ENCODE measurements at places on chromosomes 1 and 21.

DNA sequence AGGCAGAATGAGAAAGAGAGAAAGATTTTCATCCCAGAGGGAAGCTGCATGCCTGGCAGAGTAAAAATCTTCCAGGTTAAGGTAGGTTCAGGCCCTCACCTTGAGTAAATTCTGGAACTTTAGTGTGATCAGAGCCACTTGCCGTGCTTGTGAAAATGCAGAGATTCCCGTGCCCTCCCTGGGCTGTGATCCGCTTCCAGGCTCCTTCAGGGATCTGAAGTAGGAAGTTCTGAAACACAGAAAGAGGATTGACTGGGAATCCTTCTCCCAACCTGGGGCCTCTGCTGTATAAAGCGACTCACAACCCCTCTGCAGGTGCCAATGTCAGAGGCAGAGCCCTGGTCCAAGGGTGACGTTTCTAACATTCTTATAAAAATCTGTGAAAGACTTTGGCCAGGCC, 26.6 kb downstream of the NUAK2 start:
- no peak for DNase-seq

GRCh38 chr1:5774019-5774418, 218.2 kb downstream of the NPHP4 start:
- DNase-seq, result no peak

DNA sequence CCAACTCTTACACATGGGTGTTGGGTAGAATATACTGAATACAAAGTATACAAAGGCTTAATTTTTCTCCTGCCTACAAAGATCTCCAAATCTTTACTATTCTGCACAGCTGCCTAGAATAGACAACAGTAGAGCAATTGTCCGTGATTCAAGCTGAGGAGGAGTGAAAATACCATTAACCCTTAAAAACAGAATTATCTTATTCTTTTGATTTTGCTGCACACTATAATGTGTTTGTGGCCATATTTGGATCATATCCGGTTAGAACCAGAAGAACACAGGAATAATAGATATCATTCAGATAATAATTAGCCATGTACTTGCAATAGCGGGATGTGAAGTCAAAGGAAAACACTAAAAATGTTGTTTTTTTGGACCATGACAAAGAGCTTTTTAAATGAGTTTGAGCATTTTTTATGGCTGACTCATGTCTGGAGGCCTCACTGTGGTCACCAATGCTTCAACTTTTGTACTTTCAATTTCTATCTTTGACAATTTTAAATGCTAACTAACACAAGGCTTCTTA, 197.6 kb upstream of the FOXD3 start:
- DNase-seq, result no peak

- no peak for DNase-seq
Observed at GRCh38 chr1:6732942-6733341, 31.3 kb upstream of the DNAJC11 start.

DNA sequence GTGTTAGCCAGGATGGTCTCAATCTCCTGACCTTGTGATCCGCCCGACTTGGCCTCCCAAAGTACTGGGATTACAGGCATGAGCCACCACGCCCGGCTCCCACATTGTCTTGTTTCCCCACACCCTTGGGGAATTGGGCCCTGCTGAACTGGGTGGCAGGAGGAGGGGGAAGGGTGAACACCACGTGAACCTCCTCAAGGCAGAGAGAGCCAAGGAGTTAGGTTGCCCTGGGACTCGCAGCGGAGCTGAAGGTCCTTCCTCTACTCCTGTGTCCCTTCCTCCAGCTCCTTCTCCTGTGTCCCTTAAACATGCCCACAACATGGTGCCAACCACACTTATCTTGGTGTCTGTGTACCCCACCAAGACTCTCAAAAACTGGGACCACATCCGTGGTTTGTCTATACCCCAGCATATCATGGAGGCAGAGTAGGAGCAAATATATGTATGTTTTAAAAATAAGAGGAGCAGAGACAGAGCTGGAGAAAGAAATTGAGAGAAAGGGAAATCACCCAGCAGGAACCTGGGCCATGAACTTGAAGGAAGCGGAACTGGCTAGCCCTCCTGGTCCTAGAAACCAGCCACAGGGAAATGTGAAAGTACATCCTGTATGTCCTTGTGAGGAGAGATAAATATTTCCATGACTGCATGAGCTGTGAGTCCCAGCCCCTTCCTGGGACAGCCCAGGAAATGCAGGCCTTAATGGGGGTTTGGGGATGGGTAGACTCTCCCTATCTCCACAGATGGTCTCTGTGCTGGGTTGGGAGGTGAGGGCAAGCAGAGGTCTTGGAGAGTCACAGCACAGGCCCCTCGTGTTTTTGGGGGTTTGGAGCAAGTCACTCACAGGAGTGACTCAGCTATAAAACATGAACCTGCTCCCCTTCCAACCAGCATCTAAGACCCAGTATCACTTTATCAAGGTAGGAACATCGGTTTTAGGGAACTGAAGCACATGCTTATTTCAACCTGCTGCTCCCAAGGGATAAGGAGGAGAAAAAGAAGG, 9.4 kb upstream of the TAL1 start:
- no peak for DNase-seq

GRCh38 chr1:157390651-157391050, 161.7 kb downstream of the FCRL5 start:
- DNase-seq, result no peak

DNA sequence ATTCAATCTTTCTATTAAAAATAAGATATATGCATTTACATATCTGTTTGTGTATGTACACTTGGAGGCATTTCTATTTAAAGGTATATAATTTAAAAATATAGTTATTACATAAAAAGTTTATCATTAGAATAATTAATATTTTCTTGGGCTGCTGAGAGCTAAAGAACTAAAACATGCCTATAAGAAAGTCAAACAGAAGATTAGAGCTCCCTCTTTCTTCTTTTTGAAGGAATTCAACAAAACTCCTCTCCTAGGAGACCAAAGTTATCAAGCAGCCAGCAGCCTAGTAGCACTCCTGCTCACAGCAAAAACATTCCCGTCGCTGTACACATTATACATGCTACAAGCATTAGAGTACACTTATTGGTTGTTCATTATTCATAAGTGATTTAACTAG, 216.4 kb downstream of the VAV3 start:
- no peak for DNase-seq

DNA sequence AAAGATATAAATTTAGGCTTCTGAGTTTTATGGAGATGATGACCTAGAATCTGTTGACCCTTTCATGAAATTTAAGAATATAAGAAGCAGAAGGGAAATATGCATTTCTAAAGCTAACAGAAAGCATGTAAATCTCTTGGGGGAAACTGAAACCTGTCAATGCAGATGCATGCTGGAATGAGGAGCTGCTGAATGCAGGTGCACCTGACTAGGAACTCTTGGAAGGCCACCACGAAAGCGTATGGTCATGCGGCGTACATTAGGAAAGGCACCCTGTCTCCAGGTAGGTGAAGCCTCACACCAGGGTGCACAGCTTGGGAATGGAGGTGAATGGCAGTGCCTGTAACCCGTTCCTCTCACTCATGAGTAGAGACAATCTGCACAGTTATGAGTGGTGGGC, 309.7 kb downstream of the SEC16B start:
- no peak for DNase-seq

GRCh38 chr1:98546319-98546718, 115.2 kb upstream of the SNX7 start:
- no peak for DNase-seq

DNA sequence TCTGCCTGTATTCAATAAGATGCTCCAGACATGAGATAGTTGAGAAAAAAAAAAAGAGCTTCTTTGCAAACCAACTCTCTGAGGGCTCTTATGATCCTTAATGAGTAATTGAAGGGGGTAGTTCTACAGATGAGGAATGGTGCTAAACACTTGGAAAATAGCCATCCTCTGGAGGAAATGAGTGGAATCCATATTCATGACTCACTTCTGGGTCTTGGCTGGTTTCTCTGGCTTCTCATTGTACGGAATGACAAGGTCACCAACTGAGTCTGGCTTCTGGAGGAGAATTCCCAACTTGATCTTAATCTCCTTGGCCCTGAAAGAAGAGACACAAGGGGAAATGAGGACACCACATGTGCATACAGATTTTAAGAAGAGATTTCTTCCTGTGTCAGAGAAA, 34.7 kb downstream of the RGS5 start:
- no peak for DNase-seq

DNA sequence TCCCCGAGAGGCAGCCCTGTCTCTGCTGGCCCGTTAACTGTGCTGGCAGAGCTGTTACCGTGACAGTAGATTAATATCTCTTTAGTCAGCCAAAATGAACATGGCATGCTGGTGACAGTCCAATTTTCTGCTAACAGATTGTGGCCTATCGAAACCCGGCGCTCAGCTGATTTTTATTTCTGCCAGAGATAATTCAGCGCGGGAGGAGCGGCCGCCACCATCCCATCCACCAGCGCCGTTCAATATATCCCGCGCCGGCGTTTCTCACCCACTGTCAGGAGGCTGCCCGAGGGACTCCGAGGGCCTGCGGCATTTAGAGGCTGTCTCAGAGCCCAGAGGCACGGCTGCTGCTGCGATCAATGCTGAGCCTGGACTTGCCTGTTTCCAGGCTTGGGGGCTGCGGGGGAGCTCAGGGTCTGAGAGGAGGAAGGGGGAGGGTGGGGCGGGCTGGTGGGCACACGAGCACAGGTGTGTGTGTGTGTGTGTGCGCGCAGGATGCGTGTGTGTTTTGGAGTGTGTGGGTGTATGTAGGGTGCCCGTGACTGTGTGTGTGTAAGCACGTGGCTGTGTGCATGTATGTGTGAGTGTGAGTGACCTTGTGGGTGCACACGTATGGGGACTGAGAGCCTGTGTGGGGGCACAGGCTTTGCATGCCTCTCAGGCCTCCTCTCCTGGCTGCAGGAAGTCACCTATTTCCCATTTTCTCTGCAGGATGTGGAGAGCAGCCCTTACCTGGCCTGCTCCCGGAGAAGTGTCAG, 109.7 kb upstream of the ACTRT2 start:
- DNase-seq, result no peak

GRCh38 chr1:199096591-199096990, 457.8 kb downstream of the PTPRC start:
- DNase-seq, result no peak

DNA sequence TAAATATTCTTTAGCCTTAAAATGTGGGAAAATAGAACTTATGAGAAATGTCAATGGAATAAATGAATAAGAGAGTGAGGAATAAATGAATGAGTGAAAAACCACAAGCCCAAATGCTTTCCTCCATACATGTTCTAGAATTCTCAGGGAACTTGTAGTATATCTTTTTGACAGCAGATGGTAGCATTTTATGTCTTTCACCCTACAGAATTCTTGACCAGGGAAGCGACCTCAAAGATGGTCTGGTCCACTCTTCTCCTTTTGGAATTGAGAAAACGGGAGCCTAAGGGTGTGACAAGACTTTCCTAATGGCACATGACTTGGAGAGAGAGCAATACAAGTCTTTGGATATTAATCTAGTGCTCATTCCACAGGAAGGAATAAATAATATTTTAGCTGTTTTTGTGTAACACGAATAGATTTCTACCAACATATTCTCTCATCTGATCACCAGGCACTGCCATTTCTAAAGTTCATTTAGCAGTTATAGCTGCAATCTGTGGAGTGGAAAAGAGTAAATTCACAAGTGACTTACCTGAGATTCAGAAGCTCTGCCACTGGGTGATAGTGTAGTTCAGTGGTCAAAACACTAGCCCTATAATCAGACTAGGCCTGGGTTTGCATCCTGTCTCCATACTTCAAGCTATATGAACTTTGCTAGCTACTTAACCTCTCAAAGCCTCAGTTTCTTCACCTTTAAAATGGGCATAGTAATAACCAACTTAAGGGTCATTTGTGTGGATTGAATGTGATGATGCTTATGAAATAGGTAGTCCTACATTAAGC, 15.0 kb upstream of the F5 start:
- DNase-seq, result peak; percentile 9

DNA sequence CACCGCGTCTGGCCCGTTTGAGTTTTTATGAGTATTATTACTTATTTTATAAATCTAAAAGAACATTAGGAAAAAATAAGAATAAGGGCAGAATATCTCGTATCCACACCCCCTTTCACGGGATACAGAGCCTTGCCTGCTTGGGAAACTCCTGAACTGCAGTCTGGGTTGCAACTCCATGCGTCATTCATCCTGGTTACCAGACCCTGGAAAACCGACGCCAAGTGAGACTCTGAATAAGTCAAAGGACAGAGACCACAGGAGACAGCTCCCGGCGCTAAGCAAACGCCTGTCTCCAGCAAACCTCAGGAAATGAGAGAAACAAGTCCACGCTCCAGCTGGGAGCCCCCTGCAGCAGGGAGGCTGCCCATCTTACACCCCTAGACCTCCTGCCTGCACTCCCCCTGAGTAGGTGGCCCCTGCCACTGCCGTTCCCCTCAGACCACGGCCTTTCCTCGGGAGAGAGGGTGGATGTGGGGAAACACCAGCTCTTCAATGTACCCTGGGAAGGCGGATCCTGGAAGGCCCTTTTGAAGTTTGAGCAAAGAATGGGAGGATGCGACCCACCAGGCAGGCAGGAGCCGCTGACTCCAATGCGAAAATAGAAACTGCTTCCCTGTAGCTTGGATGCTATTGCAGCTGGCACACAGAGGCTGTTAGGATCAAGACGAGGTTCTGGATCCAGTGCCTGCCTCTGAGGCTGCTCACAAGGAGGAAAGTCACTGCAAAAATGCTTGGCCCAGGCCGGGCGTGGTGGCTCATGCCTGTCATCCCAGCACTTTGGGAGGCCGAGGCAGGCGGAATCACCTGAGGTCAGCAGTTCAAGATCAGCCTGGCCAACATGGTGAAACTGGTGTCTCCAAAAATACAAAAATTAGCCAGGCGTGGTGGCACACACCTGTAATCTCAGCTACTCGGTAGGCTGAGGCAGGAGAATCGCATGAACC, 37.7 kb upstream of the GPR157 start:
- DNase-seq, result no peak

GRCh38 chr1:230332061-230332460, 94.1 kb downstream of the PGBD5 start:
- no peak for DNase-seq

GRCh38 chr1:239914751-239915231, 176.9 kb upstream of the FMN2 start:
- DNase-seq, result no peak

GRCh38 chr1:9473032-9473807, 66.0 kb upstream of the SLC25A33 start:
- DNase-seq, result no peak

GRCh38 chr1:19469004-19469403, 16.3 kb downstream of the CAPZB start:
- DNase-seq, result no peak

DNA sequence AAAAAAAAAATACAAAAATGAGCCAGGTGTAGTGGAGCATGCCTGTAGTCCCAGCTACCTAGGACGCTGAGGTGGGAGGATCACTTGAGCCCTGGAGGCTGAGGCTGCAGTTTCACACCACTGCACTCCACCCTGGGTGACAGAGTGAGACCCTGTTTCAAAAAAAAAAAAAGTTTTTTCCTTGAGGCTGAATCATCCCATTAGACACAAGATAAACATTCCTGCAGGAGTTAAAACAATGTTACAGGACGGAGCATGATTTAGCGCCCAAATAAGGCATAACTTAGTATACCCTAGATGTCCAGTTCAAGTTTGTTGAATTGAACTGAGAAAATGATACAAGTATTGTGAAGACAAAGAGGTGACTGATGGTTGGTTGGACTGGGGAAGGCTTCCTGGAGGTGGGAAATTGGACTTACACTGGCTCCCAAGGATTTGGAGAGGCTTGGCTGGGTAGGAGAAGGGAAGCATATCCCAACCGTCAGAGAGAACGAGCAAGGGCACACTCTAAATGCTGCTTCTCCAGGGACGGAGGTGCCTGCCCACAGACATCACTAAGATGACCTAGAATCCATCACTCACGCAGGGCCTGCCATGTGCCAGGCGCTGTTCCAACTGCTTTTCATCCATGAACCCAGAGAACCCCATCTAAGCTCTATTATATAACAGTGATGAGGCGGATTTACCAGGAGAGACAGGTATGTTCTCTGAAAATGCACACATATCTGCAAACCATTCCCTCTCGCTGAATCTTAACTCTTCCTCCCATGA, 610.6 kb downstream of the KIF26B start:
- no peak for DNase-seq

All from germinal center (tissue), 1 donor.